ENCODE measurements at places on chromosomes 2 and 18. TPM values are rescaled to one million over a fixed set of nuclear protein-coding genes. Genes with fewer than 3 reads are reported as not detected.

The CPO gene
- total RNA-seq: not detected

The SLC40A1 gene
- 2.7 TPM for total RNA-seq

The SLC25A12 gene
- 22.9 TPM for total RNA-seq

The FBXO15 gene
- 0.55 TPM for total RNA-seq

The CCBE1 gene
- total RNA-seq: not detected

The BMP10 gene
- total RNA-seq: not detected

The PSMA8 gene
- total RNA-seq: 1.7 TPM

The TTR gene
- not detected for total RNA-seq

The MYO5B gene
- total RNA-seq: 0.07 TPM

The MC4R gene
- not detected for total RNA-seq

The LBX2 gene
- total RNA-seq: 0.94 TPM

The SIX3 gene
- total RNA-seq: not detected
